RPMI7951 (cell line): ENCODE measurements at places on chromosomes 12 and 14. TPM values are rescaled to one million over a fixed set of nuclear protein-coding genes. Genes with fewer than 3 reads are reported as not detected.

- DNase-seq, result peak; percentile 13
Measured at GRCh38 chr12:56629459-56630179, 507 bp downstream of the BAZ2A start.

GRCh38 chr14:100899884-100900771 is 3.4 kb downstream of the RTL1 start:
- DNase-seq, result no peak

GRCh38 chr12:120980800-120981368 is 2.5 kb downstream of the HNF1A start:
- DNase-seq, result no peak

GRCh38 chr12:19192710-19193109 is 63.2 kb downstream of the PLEKHA5 start:
- DNase-seq, result no peak

DNA sequence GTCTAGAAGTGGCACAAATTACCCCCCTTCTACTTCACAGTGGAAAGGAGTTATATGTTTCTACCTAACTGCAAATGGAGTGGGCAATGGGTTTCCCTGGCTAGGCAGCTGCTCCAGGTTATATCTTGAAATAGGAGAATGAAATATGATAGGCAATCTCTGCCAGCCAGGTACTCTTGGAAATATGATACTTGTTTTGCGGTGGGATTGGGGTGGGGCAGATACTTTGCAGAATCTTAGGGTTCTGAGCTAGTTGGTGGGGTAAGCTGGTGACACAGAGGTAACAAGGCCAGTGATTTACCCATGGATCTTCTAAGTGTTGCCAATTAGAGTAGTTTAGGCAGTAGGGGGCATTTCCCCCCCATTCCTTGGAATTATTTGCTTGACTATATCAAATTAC is 140.1 kb downstream of the ATP23 start:
- no peak for DNase-seq

GRCh38 chr12:89733579-89734201 is 25.1 kb upstream of the ATP2B1 start:
- peak; percentile 96 for DNase-seq

GRCh38 chr14:79840103-79840502 is 371.2 kb downstream of the DIO2 start:
- no peak for DNase-seq

DNA sequence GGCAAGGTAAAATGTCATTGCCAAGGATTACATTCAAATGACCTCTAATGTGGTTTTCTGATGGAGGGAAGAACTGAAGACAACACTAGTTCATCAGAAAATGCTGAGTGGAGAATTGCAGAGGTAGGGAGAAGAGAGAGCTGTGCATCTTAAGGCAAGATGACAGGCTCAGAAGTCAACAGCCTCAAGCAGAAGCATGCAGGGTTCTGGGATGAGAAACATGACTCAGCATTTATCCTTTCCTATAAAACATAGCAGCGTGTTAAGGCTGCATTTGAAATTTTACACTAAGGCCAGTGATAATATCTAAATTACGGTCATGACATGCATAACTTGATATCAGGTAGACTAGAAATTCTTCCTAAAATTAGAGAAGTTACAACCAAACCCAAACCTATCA is 53.7 kb upstream of the DYRK2 start:
- DNase-seq, result peak; percentile 28

DNA sequence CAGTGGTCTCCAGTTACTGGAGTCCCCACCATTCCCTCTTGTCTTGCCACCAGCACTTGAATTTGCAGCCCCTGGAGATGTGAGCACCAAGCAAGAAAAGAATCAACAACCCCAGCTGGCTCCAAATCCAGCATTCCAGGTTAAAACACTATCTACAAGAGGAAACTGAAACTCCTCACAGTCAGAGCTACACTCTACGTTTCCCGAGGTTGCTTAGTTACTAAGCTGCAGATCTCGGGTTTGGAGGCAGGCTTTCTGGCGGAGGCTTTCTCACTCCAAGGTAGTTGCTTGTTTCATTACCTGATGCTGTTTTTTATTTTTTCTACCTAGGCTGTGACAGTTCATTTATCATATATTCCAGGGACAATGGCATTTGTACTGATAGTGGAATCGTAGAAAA is 248.1 kb downstream of the GLT1D1 start:
- peak; percentile 1 for DNase-seq

GRCh38 chr12:71135812-71136176 is 22.0 kb downstream of the TSPAN8 start:
- DNase-seq, result no peak

- DNase-seq, result no peak
Measured at GRCh38 chr12:93712200-93712599, 35.0 kb downstream of the CRADD start.

- DNase-seq, result no peak
Measured at GRCh38 chr12:1633459-1633858, 4.4 kb downstream of the WNT5B start.

- no peak for DNase-seq
Measured at GRCh38 chr14:29663281-29663801, 264.3 kb downstream of the PRKD1 start.

GRCh38 chr12:49527361-49528130 is 11.3 kb upstream of the KCNH3 start:
- no peak for DNase-seq

GRCh38 chr12:72610854-72611358 is 338.7 kb downstream of the TRHDE start:
- DNase-seq, result no peak

DNA sequence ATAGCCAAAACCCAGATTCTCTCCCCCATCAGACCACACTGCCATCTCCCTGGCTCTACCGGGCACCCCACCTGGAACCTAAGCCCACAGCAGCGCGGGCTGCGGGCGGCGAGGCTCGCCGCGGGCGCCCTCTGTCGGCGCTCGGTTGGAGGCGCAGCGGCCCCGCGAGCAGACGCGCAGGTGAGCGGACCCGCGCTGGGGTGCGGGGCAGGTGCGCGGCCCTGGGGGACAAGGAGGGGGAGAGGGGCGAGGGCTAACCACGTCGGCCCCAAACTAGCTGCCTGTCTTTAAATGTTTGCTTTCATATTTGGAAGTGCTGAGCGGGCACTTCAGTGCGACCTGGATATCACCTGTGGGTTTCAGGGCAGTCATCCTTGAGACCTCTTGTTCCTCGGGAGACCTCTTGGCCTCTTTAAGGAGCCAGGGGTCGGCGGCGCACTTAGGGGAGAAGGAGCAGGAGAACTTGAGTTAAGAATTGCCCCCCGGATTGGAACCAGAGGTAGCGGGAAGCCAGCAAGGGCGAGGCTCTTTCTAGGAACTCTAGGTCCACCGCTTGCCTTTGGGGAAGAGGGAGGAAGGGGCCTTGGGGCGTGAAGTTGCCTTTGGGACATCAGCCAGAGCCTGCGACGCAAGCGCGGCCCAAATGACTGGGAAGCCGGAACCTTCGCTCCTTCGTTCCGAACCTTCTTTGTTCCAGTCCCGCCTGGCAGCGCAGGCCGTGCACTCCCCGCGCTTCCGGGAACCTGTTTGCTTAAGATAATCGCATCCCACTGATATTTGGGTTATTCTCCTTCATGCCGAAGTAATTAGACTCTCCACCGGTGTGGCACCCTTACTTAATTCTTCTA is 78.7 kb downstream of the NEDD1 start:
- DNase-seq, result no peak

GRCh38 chr12:42804928-42805327 is 215.4 kb upstream of the PRICKLE1 start:
- no peak for DNase-seq

DNA sequence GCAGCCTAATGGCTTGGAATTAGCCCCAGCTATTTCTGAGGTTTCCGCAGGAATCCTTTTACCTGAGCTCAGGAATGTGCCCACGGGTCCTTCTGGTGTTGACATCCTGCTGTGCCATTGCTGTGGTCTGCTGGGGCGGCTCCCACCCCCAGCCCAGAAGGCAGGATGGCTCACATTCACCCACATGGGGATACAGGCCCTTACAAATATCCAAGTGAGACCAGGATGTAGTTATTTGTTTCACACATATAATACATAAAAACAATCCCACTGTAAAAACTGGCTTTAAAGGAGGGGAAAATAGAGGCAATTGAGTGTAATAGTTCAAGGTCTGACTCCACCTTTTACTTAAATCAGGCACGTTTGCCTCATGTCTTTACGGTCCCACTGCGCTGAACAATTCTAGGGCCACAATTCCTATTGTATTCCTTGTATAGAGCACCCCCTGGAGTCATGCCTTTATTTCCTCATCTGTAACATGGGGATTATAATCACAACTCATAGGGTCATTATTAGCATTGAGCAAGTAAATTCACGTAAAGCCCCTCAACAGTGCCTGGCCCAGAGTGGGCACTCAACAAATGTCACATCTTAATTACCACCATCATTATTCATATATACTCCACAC is 57.2 kb upstream of the FICD start:
- DNase-seq, result peak; percentile 40

The TAMALIN gene
- 0.20 and 0.24 TPM in 2 replicates for total RNA-seq

The NANOG gene
- not detected in 2 replicates for total RNA-seq

The DPPA3 gene
- total RNA-seq, result not detected in 2 replicates

The STAB2 gene
- total RNA-seq, result not detected in 2 replicates

The SIX1 gene
- 6.7 and 7.7 TPM in 2 replicates for total RNA-seq

The TCL1A gene
- not detected in 2 replicates for total RNA-seq

The SMOC1 gene
- not detected in 2 replicates for total RNA-seq

The GDF3 gene
- total RNA-seq, result not detected in 2 replicates

The FOXG1 gene
- total RNA-seq, result not detected in 2 replicates

The OAS1 gene
- 12.4 and 13.1 TPM in 2 replicates for total RNA-seq
